ENCODE measurements at places on chromosomes 7 and 10.

GRCh38 chr7:105806592-105807447 lies 69.6 kb downstream of the ATXN7L1 start:
- peak; percentile 62 for DNase-seq

DNA sequence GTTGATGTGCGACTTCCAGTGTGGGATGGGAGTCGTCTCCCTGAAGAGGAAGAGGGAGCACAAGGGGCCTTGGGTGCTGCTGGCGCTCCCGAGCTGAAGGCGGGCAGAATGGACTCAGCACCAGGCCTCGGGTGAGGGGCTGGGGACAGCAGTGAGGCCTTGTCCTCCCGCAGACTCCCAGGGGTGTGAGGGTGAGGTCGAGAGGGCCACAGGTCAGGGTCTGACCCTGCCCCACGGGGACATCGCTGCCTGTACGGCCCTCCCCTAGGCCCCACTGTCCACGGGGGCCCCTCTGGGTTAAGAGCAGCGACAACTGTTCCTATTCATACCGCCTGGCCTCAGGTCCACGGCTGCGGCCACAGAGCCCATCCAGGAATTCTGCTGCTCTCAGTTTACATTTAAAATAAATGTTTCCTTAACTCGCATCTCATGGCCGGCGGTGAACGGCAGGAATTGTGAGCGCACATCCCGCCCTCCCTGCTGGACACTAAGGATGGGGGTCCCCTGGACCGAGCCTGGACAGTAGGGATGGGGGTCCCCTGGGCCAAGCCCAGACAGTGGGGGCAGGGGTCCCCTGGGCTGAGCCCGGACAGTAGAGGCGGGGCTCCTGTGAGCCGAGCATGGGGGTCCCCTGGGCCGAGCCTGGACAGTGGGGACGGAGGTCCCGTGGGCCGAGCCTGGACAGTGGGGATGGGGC lies 61.7 kb downstream of the PDGFA start:
- DNase-seq = no peak

DNA sequence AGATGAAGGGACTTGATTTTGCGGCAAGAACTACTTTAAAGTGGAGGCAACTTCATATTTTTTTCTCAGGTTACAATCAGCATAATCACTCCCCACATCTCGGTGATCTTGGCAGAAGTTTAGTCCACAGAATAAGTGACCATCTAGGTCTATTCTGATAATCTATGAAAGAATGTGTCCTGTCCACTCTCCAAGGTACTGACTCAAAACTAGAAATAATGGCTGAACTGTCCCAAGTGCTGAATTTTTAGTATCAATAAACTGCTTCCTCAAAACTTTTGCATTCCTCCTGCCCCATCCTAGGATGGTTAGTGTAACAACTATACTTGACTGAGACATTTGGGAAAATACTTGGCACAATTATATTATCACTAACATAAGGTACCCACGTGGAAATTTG lies 10.9 kb upstream of the CHRM2 start:
- DNase-seq = no peak

DNA sequence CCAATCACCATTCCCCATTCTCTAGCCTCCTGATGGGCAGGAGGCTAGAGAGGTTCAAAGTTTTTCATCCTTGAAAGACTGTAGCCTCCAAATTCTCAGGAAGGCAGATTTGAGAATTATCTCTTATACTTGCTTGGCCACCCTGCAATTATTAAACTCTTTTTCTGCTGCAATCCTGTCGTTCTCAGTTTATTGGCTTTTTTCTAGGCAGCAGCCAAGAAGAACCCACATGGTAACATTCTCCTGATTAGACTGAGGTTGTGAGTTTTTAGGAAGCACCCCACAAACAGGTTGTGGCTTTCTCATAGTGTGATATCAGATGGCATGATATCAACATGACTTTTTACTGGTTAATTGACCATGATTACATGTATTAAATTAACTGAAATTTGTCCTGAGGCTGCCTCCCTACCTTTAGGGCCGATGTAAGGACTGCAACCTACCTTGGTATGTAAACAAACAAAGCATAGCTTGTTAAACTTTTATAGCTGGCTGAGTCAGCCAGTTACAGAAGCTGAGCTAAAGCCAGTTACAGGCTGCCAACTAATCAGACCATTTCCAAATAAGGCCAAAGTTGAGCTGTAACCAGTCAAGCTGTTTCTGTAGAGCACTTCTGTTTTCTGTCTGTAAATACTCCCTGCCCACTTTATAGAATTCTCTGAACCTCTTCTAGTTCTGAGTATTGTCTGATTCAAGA lies 3.2 kb upstream of the ZNF248 start:
- peak; percentile 64 for DNase-seq

GRCh38 chr10:68007356-68007755 lies 67.7 kb downstream of the HERC4 start:
- DNase-seq = no peak

- peak; percentile 68 for DNase-seq
These were observed 579 bp downstream of the RBM33 start for GRCh38 chr7:155644971-155645509.

DNA sequence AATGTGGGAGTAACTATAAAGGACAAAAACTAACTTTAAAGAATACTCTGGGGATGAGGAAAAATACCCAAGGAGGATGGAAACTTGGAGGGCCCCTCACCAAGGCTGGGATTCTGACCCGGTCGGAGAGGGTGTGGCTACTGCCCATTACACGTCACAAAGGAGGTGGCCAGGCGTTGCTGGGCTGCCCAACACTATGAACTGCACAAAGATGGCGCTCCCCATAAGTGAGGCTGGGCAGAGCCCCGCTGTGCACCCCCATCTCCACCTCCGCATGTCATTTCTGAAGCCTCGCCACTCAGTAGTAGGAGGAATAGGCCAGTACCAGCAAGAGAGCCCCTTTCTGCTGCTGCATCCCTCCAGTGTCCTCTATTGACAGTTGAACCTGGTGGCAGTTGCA lies 290.1 kb upstream of the ZNF32 start:
- no peak for DNase-seq

DNA sequence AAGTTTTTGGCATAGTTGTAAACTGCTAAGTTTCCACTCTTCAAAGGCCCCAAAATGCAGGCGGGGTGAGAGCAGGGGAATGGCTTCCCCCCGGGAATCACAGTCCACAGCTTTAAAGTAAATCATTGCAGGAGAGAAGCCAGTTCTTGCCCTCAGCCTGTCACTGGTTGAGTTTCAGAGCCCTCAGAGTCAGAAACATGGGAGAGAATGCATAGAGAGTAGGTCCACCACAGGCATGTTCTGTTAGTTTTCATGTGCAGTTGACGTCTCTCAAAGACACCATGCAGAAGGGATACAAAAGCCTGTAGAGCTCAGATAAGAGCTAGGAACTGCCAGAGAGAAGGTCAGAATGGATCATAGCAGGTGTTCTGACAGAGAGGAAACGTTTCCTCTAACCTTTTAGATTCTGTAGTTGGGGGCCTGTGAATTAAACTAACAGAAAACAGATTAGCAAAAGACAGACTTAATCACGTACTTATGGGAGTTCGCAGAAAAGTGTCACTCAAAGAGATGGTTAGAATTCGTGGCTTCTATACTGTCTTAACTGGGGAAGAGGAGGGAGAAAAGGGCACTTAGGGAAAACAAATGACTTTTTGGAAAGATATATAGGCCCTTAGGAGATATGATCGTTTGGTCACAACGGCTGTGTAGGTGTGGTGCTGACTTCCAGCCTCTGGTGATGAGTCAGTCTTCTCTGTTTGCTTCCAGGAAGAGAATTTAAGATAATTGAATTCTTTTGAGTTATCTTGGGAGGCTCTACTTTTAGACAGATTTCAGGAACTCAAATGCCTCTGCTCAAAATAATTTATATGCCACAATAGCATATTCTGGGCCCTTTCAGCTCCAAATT lies 48.0 kb upstream of the MSRB2 start:
- no peak for DNase-seq

DNA sequence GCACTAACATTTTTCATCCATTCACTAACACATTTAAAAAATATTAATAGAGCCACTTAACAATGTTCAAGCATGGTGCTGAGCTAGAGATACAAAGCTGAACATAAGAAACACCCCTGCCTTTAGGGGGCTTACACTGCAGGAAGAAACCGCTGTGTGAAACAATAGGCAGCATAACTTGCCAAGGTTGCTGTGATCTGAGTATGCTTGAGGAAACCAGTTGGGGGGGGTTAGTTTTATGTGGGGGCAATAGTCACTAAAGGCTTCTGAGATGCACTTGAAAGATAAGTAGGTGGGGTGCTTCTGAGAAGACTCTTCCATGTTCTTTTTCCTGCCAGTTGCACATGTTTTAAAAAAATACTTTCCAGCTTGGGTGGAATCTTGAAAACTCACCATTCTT lies 2.8 kb downstream of the RBM17 start:
- no peak for DNase-seq

DNA sequence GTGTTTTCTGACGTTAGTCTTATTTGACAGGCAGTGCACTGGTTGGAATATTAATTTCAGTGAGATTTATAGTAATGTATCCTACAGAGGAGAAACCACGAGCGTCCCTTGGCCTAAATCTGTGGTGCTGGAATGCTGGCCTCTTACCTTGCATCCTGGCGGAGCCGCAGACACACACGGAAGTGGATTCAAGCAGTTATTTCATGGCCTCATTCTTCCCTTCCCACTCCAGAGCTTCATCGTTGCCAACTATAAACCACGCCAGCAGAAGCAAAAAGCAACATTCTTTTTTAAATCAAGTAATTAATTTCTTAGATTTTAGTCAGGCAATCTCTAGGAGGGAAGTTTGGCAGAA lies 13.1 kb downstream of the WIPI2 start:
- no peak for DNase-seq

GRCh38 chr7:101134399-101134980 lies 7.6 kb downstream of the SERPINE1 start:
- no peak for DNase-seq

GRCh38 chr10:21959998-21960397 lies 43.5 kb downstream of the DNAJC1 start:
- DNase-seq = no peak

- DNase-seq = no peak
These were observed 118.0 kb downstream of the OTUD1 start for GRCh38 chr10:23556727-23557440.

DNA sequence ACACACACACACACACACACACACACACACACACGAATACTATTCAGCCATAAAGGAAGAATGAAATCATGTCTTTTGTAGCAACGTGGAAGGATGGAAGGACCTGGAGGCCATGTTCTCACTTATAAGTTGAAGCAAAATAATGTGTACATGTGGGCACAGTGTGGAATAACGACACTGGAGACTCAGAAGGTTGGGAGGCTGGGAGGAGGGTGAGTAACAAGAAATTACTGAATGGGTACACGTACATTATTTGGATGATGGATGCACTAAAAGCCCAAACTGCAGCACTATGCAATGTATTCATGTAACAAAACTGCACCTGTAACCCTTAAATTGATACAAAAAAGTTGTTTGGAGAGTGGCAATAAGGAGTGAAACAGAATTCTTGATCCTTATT lies 32.1 kb downstream of the KMT2C start:
- DNase-seq = no peak

- DNase-seq = no peak
These were observed 159.1 kb downstream of the ARHGAP12 start for GRCh38 chr10:31769564-31769963.

- no peak for DNase-seq
These were observed 109.5 kb upstream of the GJD4 start for GRCh38 chr10:35495521-35496119.

DNA sequence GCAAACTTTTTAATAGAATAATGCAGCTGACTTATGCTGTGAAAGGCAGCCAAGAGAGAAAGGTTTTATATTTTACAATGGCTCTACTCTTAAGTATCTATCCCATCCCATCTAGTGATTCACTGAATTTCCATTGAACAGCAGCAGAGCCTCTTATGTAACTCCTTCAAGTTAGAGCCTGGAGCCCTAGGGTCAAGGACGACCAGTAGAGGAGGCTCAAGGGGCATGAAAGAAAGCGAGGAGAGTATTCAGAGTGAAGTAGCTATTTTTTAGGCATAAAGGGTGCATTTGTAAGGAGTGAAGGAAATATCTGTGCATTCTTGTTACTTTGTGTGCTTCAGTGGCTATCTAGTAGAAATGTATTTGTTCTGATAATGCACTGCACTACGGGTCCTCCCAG lies 180.2 kb upstream of the TPK1 start:
- DNase-seq = peak; percentile 78

- DNase-seq = no peak
These were observed 136.3 kb upstream of the TMEM72 start for GRCh38 chr10:44774676-44775401.

DNA sequence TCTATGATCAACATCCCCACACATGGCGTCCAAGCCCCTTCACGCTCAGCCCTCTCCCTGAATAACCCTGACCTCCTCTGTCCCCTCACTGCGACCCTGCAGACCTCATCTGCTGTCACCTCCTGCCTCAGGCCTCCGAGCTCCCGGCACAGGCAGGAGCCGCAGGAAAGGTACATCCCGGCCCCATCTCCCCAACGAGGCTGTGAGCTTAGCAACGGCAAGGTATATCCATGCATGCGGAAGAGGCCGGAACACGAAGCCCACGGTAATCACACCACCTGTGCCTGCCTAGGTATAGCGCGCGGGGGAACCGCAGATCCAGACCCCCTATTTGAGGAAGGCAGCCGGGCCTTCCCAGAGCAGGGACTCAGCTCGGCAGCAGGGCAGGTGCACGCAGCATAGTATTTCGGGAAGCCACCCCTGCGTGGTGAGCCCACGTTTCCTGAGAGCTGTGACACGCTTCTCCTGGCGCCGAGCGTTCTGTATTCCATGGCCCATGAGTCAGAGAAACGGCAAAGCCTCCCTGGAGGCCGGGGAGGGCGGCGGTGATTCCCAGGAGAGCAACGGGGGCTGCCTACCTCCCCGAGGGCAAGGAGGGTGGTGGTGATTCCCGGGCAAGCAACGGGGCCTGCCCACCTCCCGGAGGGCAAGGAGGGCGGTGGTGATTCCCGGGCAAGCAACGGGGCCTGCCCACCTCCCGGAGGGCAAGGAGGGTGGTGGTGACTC lies 50.1 kb upstream of the DNAAF5 start:
- DNase-seq = no peak

GRCh38 chr10:31413325-31413724 lies 94.3 kb downstream of the ZEB1 start:
- DNase-seq = no peak

DNA sequence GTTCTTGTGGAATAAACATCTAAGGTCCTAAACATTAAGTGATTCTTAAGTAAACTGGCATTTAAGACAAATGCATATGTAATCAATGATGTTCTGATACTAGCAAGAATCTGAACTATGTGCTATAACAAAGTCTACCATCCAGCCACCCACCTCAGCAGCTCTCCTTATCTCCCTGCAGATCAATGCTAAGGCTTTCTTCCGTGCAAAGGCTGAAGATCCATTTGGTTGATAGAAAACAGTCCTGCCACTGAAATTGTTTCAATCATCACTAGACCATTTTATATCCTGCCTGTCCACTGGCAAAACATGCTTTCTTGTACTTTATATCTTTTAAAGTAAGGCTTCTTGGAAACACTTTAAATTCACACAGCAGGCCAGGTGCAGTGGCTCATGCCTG lies 6.3 kb upstream of the SMKR1 start:
- DNase-seq = no peak

DNA sequence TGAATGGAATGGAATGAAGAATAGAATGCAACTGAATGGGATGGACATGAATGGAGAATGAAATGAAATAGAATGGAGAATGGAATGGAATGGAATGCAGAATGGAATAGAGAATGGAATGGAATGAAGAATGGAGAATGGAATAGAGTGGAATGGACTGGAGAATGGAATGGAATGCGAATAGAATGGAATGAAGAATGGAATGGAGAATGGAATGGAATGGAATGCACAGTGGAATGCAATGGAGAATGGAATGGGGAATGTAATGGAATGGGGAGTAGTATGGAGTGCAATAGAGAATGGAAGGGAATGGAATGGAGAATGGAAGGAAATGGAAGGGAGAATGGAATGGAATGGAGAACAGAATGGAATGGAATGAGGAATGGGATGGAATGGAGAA lies 93.4 kb downstream of the NSUN6 start:
- DNase-seq = no peak

Data from DMS53 (cell line).